ENCODE measurements at places on chromosomes 16 and 17.
A peak's percentile ranks its signal among the peaks of the same experiment; 100 is the strongest.

- peak; percentile 39 for DNase-seq
These were observed 5.0 kb upstream of the TLCD2 start for GRCh38 chr17:1714980-1715802.

GRCh38 chr17:382644-383533, 30.3 kb upstream of the RPH3AL start:
- no peak for DNase-seq

DNA sequence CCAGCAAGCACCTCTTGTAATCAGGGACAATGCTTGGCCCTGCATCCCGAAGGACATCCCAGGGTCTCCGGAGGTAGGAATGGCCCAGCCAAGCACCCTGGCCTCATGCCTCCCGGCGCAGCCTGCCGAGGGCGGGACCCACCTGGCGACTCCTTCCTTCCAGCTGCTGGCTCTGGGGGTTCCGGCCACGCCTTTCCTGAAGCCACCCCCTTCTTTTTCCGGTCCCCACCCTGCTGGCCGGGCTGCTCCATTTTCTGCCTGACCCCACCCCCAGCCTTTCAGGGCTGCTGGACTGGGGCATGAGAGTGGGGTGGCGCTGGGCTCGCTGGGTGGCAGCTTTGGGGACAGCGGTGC, 22.5 kb upstream of the CIBAR2 start:
- no peak for DNase-seq

DNA sequence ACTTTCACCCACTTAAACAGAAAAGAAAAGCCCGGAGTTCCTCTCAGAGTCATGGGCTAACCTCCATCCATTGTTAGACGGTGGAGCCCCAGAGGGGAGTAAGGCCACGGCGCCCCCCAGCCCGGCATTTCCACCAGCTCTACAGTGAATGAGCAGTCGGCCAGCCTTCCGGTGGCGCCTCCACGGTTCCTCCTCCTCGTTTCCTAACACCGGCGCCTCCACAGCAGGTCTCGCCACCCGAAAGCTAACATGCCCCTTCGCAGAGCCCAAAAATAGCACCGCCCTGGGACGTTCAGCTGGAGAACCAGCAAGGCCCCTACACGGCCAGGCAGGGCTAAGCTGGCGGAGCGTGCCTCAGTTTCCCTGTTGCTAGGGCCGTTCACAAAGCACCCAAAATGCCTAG, 858 bp downstream of the MMD start:
- DNase-seq = peak; percentile 28

GRCh38 chr17:64319531-64319930, 56.5 kb upstream of the TEX2 start:
- no peak for DNase-seq

DNA sequence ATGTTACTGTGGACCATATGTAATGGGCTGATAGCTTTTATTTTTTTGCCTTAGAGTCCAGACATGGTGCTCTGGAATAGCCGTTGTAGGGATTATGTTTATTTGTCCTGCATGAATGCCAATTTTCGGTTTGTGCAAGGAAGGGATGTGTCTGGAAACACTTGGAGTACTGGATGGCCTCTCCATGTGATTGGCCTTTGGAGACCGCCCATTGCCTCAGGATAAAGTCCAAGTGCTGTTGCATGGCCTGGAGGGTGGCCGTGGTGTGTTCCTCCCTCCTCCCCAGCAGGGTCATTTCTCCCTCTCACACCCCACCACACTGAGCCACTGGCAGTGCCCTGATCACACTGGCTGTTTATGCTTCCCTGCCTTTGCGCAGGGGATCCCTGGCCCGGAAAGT, 93.9 kb downstream of the MSI2 start:
- no peak for DNase-seq

DNA sequence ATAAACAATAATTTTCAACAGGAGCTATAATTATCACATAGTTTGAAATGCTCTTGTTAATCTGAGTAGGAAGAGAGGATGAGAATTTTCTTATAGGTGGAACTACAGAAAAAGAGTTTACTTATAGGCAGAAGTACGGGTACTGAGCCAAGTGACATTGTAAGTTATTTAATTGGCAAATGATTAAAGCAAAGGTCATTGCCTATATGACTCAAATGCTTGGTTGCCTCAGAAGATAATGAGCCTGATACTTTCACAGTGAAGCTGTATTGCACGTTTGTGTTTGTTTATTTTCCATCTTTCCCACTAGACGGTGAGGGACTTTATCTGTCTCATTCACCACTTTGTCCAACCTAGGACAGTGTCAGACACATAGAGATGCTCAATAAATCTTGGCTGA, 749.3 kb downstream of the MAF start:
- DNase-seq = no peak

DNA sequence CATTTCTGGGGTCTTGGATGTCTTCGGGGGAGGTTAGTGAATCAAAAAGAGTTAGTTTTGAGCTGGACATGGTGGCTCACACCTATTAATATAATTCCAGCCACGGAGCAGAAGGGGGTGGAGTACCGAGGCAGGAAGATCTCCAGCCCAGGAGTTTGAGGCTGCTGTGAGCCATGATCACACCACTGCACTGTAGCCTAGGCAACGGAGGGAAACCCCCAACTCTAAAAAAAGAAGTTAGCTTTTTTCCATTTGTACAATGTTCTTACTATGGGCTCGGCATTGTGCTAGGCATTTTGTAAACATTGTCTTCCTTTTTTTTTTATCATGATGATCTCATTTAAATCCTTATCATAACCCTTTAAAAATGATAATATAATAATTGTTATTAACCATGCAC, 8.3 kb upstream of the SNF8 start:
- no peak for DNase-seq

DNA sequence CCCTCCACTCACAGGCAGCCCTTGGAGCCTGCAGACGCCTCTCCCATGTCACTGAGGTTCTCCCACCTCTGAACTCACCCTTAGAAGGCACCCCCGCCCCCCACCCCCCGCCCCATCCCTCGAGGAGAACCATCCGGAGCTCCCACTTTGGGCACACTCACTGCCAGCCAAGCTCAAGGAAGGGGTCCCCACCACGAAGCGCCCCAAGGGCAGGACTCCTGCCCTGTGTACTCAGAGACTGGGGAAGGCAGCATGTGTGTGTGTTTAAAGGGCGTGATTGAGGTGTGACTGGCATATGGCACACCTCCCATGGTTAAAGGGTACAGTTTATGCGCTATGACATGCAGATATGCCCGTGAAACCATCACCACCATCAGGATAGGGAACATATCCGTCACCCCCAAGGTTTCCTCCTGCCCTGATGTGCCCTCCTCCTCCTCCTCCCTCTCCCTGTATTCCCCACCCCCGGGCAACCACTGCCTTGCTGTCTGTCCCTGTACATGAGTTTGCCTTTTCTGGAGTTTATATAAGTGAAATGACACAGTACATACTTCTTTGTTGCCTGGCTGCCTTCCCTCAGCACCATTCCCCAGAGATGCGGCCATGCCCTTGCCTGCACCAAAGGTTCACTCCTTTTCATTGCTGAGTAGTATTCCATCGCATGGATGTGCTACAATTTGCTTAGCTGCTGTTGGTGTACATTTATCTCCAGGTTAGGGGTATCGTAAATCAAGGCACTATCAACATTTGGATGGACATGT, 14.0 kb upstream of the RBFOX3 start:
- no peak for DNase-seq

DNA sequence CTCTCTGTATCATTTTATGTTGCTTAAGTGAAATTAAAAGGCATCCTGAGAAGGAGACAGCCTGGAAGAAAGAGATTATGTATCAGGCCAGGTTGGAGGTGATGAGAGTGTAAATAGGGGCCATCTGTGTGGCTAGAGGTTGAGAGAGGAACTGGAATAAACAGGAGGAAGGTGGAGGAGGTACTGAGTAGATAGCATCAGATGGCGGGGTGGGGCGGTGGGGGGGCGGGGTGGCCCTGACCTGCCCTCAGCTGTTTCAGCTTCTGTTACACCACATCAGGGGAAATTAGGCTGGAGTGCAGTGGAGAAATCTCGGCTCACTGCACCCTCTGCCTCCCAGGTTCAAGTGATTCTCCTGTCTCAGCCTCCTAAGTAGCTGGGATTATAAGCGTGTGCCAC, 6.9 kb upstream of the KCNG4 start:
- DNase-seq = no peak

DNA sequence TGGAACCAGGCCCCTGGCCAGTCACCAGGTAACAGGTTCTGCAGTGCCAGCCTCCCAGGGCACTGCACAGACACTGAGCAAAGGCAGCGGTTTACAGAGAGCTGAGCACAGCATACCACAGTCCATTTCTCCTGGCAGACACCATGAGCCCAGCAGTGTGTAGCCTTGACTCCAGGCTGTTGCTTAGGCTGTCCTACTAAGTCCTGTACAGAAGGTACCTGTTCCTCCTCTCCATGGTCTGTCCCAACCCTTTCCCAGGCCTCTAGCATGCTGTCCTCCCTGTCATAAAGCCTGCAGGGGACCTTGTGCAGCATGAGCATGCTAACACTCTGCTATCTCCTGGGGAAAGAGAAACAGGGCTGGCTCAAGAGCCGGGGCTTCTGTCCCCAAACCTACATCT, 20.0 kb downstream of the ATP6V0D1 start:
- no peak for DNase-seq

Measured in stimulated activated CD4-positive, alpha-beta T cell treated with anti-CD3 and anti-CD28 coated beads, Interleukin-4, amount 100 ng/mL, for 4 hours (primary cell).